OCI-M1 (cell line): ENCODE measurements at places on chromosomes 7 and 10.

DNA sequence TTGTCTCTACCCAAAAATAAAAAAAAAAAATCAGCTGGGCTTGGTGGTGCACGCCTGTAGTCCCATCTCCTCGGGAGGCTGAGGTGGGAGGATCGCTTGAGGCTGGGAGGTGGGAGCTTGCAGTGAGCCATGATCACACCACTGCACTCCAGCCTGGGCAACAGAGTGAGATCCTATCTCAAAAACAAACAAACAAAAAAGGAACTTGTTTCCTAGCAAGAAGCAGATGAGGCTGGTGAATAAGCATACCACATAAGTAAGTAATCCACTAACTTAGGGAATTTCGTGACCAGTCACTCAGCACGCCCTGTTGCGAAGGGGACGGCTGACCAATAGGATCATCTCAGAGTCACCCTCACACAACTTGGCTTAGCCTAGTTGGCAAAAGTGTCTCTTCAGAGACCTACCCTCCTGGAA, 64.6 kb downstream of the CUX1 start:
- DNase-seq = no peak

- DNase-seq = peak; percentile 64
Measured at GRCh38 chr10:73076360-73077183, 20.1 kb downstream of the P4HA1 start.

DNA sequence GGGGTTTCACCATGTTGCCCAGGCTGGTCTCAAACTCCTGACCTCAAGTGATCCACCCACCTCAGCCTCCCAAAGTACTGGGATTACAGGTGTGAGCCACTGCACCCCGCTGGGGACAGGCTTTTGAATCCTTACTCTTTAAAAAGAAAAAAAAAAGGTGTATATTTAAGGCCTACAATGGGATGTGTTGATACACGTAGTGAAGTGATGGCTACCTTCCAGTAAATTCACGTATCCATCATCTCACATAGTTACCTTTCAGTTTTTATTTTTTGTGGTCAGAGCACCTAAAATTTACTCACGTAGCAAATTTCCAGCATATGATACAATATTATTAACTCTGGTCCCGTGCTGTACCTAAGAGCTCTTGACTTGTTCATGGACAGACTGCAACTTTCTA, 119.5 kb upstream of the INSYN2A start:
- no peak for DNase-seq

DNA sequence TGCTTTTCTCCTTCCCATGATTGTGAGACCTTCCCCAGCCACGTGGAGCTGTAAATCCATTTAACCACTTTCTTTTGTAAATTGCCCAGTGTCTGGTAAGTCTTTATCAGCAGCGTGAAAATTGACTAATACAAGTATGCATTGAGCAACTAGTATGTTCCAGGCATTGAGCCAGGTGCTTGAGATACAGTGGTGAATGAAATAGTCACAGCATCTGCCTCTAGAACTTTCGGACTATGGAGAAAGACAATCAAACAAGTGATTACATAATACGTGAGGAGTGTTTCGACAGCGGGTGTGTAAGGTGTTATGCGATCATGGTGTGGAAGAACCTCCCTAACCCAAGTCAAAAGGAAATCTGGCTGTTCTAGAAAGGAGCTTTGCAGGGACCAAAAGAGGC, 21.6 kb upstream of the NUP205 start:
- peak; percentile 24 for DNase-seq

DNA sequence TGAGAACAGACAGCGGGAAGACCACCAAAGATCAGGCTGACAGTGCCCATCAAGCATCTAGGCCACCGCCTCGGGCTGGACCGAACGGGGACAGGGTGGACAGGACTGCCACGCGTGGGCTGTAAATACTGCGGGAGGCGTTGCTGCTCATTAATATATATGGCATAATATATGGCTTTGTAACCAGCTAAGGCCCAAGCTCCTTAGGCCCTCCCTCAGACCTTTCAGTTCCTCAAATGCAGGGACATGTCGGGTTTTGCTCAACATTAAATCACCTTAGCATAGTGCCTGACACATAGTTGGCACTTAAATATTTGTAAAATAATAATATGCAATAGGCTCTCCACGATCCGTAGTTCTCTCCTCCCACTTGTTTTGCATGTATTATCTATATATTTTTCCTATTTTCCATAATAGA, 402 bp upstream of the TMEM168 start:
- DNase-seq = peak; percentile 49

- no peak for DNase-seq
Measured at GRCh38 chr10:75648854-75649253, 217.4 kb downstream of the LRMDA start.

DNA sequence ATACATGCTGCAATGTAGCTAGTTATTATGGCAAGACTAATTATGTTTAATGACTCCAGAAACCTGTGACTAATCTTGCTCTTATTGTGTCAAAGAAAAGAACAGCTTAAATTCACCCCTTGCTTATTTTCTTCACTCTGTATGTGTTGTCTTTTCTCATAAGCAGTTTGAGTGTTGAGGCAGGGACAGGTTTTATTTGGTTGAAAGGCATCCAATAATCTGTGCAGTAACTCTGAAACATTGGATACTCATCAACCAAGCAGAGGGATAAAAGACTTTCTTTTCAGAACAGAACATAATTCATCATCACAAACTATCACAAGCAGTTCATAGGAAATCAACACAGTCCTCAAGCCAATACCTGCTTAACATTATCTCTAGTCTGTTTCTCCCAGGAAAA, 797.6 kb upstream of the MBL2 start:
- no peak for DNase-seq

- no peak for DNase-seq
Measured at GRCh38 chr10:114403541-114404161, 651 bp downstream of the AFAP1L2 start.

DNA sequence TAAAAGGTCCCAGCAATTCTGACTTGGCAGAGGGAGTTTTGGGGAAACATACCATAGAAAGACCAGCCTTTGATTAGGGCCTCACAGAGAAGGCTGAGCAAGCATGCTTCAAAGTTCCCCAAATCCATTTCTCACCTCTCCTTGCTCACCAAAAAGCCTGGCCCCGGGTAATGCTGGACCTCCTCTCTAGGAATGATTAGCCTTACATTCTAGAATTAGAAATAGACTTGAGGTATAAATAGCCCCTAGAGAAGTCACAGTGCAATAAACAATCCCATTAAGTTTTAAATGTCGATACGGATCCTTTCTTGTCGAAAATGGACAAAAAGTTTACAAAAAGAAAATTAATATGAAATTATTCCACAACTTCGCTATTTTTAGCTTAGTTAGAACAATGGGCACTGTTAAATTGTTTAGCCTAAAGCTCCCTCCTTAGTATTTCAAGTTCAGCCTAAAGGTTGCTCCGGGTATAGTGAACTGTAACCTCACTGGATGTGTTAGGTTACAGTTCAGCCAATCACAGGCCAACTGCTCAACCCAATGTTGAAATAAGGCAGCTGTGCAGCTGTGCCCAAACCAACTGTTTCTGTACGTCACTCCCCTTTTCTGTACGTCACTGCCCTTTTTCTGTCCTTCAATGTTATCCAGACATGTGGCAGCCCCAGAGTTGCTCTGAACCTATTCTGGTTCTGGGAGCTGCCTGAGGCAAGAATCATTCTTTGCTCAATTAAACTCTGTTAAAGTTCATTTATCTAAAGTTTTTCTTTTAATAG, 7.9 kb upstream of the GSDME start:
- DNase-seq = peak; percentile 22

- DNase-seq = no peak
Measured at GRCh38 chr7:127251465-127252376, 1.0 kb downstream of the GRM8 start.

- no peak for DNase-seq
Measured at GRCh38 chr10:71840958-71841335, 10.1 kb downstream of the PSAP start.

DNA sequence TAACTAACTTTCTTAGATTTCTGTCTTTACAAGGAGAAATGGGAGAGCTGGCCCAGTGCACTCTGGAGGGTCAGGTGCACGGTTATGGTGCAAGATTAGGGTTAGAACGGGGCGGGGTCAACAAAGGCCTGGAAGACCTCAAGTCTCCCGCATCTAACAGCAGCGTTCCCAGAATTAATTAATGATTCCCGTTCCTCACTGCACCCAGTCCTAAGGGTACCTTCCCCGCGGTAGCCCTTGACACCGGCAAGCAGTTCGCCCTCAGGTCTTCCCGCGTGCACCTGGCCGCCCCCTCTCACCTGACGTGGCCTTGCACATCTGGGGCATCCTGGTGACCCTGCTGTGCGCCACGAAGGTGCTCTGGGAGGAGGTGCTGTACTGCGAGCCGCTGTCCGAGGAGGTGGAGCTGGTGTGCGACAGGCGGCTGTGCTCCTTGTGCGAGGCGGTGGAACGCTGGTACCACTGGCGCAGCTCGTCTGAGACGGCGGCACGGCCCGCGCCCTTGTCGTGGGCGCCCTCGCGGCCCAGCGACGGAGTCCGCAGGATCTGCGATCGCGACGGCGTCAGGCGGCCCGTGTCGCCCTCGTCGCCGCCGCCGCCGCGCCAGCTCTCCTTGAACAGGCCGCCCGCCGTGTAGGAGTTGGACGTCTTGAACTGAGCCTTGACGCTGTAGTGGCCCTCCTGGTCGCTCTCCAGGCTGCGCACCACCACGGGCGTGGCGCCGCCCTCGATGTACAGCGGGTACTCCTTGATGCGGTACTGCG, 69.8 kb downstream of the PRPF18 start:
- no peak for DNase-seq

DNA sequence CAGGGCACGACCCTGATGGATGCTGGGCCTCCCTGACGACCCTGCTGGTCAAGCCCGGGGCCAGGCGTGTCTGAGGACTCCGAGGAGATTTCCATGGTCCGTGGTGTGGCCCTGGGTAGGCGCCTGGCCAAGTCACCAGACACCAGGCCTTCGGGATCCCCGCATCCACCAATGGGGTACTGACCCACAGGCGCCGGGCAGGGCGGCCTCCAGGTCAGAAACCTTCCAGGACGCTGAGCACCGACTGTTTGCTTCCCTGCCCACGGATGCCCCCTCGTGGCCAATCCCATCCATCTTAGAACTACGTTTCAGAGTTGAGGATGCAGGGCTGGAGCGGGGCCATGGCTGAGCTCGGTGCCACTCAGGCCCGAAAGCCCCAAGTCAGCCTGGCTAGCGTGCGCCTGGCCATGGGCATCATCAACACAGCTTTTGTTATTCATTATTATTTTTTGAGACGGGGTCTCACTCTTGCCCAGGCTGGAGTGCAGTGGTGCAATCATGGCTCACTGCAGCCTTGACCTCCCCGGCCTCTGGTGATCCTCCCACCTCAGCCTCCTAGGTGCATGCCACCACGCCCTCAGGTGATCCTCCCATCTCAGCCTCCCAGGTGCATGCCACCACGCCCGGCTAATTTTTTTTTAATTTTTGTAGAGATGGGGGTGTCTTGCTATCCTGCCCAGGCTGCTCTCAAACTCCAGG, 7.1 kb upstream of the AMZ1 start:
- peak; percentile 53 for DNase-seq

DNA sequence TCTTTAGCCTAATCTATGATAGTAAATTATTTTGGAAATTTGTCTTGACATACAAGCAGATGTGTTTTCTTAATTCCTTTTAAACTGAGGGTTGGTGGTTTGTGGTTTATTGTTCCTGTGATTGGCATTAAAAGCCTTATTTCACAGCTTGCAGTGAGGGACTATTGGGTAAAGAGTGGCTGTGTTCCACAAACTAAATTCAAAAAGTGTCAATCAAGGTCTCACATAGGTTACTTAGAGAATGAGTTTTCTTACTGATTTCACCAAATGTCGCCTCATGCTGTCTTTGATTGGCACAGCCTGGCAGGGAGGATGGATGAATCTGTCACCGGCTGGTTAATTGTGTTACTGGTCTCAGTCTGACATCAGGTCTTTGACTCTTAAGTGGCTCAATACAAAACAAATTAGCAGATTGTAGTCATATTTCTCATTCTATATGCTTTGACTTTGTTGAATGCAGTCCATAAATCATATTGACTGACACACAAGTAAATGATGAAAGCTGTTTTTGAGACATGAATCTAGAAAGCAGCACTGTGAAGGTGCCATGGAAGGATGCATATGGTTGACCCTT, 66.8 kb upstream of the CYP26C1 start:
- peak; percentile 32 for DNase-seq

- DNase-seq = no peak
Measured at GRCh38 chr7:38629651-38630510, 1.3 kb downstream of the AMPH start.

DNA sequence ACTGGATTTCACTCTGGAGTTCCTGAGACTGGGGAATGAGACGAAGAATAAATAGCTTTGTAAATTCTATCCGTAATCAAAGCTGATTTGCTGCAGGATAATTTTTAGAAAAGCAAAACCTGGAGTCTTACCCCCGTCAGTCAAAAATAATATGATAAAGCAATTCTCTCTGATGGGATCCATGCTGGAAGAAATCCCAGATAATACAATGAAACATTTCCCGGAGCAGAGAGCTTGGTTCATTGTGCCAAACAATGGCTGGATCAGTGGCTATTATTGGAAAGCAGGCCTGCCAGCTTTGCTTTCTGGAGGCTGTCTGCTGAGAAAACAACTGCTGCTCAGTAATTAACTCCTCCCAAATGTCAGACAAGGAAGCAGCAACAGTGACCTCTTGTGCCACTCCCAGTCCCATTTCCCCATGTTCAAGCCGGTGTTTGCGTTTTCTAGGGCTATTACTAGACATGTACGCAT, 609.4 kb upstream of the PCDH15 start:
- peak; percentile 53 for DNase-seq

DNA sequence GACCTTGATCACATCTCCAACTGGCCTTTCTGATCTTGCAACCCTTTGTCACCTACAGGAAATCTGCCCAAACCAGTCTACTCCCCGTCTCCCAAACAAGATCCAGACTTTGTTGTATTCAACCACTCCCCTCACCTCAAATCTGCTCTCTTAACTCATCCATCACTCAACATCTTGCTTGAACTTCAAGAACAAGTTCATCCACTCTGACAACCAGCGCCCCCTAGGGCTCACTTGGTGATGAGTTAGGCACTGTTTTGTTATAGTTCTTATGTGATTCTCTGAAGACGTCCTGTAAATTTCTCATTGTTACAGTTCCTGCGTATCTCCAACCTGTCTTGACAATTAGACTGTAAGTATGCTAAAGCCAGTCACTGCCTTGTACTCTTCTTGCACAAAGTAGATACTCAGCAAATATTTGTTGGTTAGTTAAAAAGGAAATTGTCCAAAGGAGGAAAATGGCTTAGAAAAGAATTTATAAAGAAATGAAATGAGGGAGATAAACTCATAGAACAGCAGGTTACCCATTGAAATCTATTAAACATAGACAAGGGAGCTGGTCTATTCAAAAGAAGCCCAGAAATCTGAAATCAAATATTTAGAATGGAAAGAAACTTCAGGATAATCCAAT, 5.3 kb downstream of the FRMD4A start:
- peak; percentile 44 for DNase-seq

- no peak for DNase-seq
Measured at GRCh38 chr10:5187867-5188266, 2.9 kb upstream of the AKR1C8 start.

GRCh38 chr7:39501358-39501757, 64.8 kb upstream of the YAE1 start:
- peak; percentile 2 for DNase-seq

DNA sequence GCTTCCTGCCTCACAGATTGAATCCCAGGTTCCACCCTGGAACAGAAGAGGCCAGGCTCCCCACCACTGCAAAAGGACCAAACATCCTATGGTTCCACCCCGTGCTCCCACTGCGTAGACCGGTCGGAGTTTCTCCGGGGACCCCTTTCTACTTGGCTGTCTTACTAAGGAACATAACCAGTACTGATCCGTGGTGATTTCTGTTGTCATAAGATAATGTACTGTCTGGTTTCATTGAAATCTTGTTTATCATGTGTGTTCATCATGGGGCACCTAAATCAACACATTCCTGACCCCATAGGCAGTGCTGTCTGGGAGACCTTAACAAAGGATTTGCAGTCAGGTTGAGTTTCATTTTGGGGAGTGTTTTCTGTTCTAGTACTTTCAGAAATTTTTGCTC, 104.5 kb downstream of the CHN2 start:
- DNase-seq = no peak
